ENCODE measurements at places on chromosomes 12 and 14.

GRCh38 chr12:132419631-132420246 is 70.2 kb upstream of the FBRSL1 start:
- DNase-seq: no peak

- peak; percentile 55 for DNase-seq
Observed at GRCh38 chr12:48183091-48183875, at the start of gene CCDC184. Gene CCDC184, plus strand, starts transcription at chr12:48183644. Its CDS starts 479 bp downstream, at chr12:48184123.

DNA sequence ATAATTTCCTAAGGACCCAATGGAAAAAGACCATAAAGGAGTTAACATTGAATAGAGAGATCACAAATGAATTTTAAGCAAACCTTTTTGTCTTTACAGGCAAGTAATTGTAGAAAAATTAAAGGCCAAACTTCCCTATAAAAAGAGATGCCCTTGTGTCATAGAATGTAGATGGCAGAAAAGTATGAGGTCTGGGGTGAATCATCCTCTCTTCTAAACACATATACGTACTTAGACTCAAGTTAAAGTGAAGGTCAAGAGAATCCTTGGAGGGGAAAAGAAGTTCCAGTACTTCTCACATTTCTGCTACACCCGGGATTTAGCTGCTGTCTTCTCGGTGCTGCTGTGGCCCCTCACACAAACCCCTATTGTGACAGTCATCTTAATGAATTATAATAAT is 116.2 kb upstream of the ARID2 start:
- DNase-seq: no peak

GRCh38 chr12:28622406-28622805 is 432.1 kb downstream of the CCDC91 start:
- DNase-seq: no peak

- DNase-seq: no peak
Observed at GRCh38 chr14:34190717-34191116, 239.8 kb upstream of the EGLN3 start.

- no peak for DNase-seq
Observed at GRCh38 chr12:47821346-47821706, 1.6 kb upstream of the HDAC7 start.

DNA sequence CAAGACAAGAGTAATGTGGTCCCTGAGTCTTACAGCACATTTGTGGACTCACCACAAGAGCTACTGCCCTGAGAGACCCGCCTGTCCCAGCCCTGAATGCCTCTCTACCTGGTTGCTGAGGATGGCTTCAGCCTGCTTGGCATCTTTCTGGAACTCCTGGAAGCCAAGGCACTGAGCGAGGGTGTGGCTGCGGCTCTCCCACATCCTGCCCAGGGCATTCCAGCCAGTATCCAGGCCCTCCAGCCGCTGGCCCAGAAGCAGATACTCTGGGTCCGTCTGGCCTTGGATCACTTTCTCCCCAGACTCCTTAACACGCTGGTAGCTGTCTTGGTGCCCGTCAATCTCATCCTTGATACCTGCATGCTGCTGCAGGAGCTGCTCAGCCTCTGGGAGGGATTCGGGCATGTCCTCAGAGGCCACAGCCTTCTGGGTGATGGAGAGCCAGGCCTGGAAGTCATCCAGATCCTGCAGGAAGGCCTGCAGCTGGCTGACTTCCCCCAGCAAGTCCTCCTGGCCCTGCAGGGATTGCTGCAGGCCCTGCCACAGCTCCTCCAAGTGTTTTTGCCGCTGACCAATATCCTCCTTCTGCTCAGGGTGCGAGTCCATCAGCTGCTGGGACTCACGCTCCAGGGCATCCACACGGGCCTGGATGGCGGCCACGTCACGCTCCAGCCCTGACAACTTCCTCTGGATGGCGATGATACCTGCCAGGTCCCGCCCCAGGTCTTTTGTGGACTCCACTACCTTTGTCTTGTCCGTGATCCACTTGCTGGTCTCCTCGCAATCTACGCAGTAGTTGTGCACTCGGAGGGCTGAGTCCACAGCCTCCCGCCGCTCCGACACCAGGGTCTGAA is 82.3 kb downstream of the PLEKHG3 start:
- DNase-seq: no peak

DNA sequence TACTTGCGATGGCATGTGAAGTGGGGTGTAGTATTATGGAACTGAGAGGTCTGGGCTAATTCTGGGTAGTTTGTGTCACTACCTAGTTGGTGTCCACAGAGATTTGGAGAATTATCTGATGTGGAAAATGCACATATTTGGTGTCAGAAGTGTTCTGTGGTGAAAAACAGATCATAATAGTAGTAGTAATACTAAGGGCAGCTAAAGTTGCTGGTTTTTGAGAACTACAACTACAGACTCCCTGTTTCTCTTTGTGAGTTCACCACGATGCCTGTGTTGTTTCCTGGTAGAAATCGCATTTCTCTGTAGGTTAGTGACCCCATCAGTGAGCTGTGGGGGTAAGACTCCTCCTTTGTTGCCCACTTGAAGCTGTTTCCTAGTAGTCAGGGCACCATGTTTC is 206.5 kb downstream of the FUT8 start:
- DNase-seq: no peak

DNA sequence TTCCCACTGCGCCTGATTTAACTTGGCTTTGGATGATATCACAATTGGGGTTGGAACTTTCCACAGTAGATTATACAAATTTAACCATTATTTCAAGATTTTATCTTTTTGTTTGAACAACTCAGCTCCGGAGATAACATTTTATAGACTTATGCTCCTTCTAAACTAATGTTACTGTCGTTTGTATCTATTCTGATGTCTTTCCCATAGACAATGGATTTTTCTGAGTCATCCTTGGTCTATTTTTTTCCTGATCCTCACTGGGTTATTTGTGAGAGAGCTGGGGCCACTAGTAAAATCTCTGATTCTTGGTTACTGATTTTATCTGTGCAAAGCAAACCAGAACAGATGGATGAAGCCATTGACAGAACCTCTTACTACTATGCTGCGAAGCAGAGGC is 175.1 kb downstream of the SLC38A4 start:
- DNase-seq: no peak

- DNase-seq: no peak
Observed at GRCh38 chr12:26713885-26714383, 119.1 kb downstream of the ITPR2 start.

- no peak for DNase-seq
Observed at GRCh38 chr12:79531518-79531917, 159.2 kb downstream of the PAWR start.

DNA sequence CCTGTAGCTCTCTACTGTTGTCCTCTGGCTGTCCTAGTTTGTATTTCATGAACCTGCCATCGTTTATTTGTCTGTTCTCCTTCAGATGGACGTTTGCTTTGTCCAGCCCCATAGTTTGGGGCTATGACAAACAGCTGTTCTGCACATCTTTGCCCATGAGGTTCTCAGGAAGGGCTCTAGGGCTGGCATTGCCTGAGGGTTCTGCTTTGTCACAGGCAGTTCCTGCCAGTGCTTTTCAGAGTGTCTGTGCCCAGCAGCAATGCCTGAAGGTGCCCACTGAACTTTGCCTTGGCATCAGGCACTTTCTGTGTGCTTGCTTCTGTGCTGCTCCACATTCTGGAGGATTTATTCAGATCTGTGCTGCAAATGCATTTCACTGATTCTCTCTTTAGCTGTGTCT is 361.3 kb downstream of the TMEM121 start:
- DNase-seq: no peak

GRCh38 chr12:104468371-104468770 is 11.6 kb downstream of the CHST11 start:
- DNase-seq: no peak

DNA sequence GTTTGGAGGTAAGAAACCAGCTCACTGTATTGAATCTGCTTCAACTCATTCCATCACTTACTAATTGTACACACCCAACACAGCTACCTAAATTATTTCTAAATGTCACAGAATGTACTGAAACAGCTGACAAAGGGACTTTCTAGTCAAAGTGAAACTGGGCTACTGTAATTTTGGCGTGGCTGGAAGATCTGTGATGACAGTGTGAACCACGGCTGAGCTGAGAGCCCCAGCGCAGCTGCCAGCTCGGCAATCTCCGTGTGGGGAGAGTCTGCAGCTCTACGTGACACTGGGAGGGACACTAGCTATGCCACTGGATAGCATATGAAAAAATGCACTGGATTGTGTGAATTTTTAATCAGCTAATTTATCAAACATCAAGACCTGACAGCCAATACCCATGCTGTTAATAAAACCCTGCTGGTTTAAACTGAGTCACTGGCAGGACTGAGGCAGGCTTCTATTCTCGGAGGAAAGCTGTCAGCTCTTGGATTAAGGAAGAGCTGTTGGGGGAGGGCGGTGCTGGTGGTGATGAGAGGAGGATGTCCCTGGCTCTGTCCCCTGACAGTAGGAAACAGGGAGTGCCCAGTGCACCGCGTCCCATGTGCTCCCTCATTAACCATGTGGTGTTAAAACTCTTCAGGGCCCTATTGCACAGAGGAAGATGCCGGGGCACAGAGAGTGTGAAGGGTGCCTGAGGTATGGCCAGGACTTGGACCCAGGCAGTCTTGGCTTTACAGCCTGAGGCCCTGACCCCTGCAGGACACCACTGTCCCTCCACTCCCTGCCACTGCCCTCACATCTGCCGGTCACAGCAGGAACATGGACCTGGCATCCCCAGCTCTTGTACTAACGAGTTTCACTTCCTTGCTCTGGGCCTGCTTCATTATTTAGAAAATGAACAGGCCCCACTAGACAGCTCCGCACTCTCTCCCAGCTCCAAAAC is 13.3 kb downstream of the SLC15A4 start:
- DNase-seq: no peak

Measured in activated T-cell treated with anti-CD3 and anti-CD28 coated beads for 1 hour (primary cell).